GM20000 (cell line): ENCODE measurements at places on chromosomes 1 and 21.
A peak's percentile ranks its signal among the peaks of the same experiment; 100 is the strongest.

DNA sequence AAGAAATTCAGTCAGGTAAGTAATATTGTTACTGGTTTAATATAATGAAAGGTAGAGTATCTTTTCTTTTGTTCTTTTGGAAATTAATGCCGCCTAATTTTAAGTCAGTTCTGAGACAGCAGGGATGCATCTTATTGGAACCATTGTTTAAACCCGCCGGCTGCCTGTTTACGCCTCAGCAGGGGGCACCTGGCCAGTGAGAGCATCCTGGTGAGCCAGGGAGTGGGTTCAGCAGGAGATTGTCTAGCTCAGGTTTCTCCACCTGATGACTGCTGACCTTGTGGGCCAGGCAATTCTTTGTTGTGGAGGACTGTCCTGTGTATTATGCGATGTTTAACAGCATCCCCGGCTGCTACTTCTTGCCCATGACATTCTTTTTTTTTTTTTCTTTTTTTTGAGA lies 30.2 kb downstream of the CHAF1B start:
- no peak for DNase-seq

DNA sequence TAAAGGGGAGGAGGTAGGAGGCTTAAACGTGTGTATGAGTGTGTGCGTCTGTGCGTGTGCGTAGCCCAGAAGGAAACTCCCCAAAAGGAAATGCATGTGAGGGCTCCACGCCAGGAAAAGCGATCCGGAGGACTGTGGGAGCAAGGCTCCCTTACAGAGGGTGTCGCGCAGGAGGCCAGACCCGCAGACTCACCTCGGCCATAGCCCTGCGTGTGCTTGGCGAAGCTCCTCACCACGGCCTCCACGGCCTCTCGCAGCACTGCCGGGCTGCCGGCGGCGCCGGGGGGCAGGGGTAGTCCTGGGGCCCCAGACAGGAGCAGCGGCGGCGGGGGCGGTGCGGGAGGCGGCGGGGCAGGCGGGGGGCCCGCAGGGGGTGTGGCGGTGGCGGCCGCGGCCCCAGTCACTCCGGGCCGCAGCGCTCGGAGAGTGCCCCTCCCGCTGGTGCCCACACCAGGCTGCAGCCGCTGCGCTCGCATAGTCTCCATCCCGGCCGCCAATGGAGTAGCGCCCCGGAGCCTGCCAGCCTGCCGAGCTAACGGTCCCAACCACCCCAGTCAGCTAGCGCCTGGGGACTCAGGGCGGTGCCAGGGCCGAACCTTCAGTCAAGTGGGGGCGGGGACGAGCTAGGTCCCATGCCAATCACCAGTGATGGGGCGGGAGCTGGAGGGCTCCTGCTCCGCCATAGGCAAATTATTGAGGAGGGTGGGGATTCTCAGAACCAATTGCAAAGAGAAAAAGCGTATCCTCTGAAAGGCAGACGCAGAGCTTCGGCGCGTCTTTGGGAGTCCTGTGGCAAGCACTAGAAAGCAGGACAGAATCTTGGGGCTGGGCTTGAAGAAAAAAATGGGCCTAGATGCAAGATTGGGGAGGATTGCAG lies at the start of gene LIX1L:
TSS of gene LIX1L (minus strand) at position 575 of the 877 bp plus-strand sequence. CDS start at position 485, 90 bp downstream.
- DNase-seq = peak; percentile 97

DNA sequence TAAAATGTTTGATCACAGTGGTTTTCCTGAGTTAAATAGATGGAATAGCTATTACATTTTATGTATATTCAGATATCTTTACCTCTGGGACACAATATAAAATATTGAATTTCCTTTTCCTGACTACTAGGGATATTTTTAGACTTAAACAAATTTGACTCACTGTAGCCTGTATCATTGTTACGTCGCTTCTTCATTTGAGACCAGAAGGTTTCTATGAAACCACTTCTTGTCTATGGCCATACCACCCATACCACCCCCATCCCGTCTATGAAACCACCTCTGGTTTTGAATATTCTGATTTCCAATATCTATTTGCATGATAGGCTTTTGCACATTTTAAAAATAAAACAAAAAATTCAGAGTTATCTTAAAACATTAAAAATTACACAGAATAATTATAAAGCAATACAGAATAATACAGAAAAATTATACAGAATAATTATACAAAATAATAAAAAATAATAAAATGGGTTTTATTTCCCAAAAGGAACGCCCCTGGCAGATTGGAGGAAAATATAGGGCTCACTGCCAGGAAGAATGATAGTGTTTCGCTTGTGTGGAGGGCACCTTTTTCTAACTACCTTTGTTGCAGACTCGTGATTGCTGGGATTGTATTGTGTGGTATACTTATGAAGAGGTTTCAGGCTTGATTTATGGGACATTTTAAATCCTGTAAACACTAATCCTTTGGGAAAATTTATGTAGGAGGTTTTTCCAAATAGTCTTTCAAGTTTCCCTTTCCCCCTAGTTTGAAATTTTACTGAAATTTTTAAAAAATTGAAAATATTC lies 4.7 kb downstream of the SPEN start:
- no peak for DNase-seq

DNA sequence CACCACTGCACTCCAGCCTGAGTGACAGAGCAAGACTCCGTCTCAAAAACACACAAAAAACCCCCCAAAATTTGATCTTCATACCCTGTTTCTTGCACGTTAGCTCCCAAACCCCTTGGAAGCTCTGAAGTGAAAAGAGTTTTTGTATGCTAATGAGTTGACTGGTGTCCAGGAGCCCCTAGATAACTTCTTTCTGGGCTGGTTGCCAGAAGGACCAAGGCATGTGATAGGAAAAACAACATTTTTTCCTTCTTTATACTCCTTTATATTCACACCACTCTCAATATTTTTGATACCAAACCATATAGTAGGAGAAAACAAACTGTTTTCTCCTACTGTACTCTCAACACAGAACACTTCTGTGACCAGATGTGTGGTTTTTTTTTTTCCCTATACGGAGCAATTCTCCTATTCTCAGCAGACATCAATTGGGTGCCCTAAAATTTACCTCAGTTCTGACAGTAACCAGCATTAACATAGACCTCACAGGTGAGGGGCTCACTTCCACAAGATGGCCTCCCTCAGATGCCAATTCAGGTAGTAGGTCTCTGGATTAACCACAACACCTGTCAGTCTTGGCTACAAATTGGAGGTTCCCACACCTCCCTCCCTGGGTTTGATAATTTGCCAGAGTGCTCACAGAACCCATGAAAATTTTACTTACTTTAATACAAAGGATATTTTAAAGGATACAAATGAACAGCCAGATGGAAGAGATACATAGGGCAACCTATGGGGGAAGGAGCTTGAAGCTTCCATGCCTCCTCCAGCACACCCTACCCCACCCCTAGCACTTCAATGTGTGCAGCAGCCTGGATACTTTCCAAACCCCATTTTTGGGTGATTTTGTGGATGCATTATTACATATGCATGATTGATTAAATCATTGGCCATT lies 25.6 kb downstream of the ZYG11B start:
- DNase-seq = no peak

DNA sequence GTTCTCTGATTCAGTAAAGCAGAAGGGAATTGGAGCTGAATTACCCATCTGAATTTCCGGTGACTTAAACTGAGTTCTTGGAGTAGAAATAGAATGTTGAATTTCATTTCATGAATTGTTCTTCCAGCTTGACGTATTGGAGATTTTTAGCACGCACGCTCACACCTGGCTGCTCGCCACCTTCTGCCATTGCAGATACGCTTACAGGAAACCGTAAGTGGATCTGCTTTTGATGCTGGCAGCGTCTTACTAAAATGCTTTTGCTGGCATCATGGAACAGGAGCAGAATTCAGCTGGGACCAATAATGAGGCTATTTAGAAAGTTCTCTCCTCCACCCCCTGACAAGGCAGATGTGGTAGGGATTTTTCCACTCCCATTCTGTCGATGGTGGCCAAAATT lies 17.7 kb upstream of the ELAVL4 start:
- no peak for DNase-seq

DNA sequence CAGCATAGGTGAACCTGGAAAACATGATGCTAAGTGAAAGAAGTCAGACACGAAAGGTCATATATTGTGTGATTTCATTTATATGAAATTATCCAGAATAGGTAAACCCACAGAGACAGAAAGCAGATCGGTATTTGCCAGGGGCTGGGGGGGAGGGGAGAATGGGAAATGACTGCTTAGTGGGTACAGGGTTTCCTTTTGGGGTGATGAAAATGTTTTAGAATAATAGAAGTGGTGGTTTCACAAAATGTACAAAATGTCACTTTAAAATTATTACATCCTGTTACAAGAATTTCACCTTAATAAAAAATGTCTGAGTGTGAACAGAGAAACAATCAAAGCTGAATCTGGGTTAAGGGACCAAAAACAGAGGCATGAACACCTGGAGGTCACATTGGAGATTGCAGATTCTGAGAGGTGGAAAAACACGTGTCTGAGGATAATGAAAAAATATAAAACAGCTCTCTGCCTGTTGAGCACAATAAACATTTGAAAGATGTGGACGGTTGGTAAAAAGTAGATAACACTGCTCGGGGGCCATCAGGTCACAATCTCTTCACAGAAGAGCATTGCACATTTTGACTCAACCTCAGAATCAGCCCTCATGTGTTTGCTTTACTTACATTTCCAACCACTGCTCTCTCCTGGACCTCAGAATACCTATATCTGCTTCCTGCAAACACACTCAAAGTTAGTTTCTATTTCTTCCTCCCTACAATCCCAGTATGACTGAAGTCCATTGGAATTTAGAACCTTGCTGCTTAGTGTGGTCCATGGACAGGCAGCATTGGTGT lies 3.2 kb downstream of the SLAMF6 start:
- DNase-seq = peak; percentile 8

- no peak for DNase-seq
These were observed 37.3 kb upstream of the STUM start for GRCh38 chr1:226511296-226511695.

GRCh38 chr1:197302775-197303174 lies 34.7 kb downstream of the CRB1 start:
- DNase-seq = no peak

GRCh38 chr1:214670098-214670497 lies 67.1 kb downstream of the CENPF start:
- no peak for DNase-seq

DNA sequence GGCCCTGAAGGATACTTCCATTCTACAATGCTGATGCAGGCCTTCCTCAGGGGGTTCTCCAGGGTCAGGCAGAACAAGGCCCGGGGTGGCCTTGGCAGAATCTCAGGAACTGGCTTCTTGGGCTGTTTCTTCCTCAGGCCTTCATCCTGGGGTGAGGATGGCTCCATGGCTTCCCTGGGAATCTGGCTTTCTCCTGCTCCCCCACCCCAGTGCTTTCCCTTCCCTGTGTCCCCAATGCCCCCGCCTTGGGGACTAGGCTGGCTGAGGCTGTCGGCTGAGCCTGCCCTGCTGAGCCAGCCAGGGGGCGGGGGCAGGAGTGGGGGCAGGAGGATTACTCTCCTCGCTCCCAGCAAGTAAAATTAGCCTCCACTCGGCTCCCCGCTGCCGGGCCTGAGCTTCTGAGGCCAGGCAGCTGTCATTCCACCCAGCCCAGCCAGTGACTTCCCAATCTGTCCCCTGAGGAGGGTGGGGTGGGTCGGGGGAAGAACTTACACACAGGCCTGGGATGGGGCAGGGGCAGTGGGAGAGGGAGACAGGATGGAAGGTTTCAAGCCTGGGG lies at the start of gene CACNA1S:
TSS of gene CACNA1S (minus strand) at position 254 of the 559 bp plus-strand sequence. CDS start at position 167, 87 bp downstream.
- DNase-seq = no peak

GRCh38 chr1:17569200-17570139 lies 30.0 kb downstream of the ARHGEF10L start:
- no peak for DNase-seq

DNA sequence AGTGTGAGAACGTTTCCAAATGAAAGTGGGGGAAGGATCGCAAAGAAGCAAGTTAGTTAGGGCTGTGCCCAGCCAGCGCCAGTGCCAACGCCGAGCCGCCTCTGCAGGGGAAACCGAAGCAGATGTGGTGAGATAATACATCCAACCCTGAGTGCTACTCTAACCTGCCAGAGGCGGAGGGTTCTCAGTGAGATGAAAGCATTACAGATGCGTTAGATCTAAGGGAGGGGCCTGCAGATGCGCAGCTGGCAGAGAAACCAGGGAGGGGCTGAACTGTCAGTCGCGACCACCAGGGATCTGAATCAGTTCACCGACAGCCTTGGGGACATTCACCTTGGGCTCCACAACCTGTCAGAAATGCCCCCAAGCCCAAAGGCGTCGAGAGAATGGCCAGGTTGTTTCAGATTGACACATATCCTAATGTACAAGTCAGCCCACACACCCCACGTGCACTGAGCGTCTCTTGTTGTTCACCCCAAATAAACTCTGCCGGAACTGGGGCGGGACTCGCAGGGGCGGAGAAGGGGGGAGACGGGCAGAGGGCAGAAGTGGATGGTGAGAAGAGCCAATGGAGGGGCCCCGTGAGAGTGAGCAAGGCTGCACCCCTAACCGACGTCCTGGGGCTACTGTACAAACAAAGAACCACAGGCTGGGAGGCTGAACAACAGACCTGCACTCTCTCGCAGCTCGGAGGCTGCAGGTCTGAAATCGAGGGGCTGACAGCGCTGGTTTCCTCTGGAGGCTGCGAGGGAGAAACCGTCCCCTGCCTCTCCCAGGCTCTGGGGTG lies 8.7 kb upstream of the UMODL1 start:
- peak; percentile 81 for DNase-seq

GRCh38 chr1:94055459-94056122 lies 65.4 kb downstream of the ABCA4 start:
- DNase-seq = no peak

- DNase-seq = no peak
These were observed 1.7 kb downstream of the HES4 start for GRCh38 chr1:997993-998744.

GRCh38 chr1:198686069-198686728 lies 47.4 kb downstream of the PTPRC start:
- DNase-seq = no peak

- no peak for DNase-seq
These were observed 8.9 kb downstream of the RAB3B start for GRCh38 chr1:51981555-51981954.

DNA sequence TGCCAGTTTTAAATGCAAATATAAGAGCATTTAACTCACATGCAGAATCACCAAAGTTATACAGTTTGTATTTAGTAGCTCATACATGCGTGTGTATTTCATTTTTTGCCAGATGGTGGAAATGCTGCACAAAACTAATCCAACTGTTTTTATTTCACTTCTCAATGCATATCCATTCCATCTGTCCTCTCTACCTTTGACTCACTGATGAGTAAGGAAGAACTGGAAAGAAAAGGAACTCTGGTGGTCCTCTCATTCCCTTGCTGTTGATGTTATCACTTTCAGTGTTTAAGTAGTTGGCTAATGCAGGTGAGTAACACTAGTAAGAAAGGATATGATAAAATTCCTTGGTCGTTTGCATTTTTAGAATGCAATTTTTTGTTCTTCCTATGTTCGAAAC lies 5.7 kb upstream of the SLC1A7 start:
- no peak for DNase-seq

DNA sequence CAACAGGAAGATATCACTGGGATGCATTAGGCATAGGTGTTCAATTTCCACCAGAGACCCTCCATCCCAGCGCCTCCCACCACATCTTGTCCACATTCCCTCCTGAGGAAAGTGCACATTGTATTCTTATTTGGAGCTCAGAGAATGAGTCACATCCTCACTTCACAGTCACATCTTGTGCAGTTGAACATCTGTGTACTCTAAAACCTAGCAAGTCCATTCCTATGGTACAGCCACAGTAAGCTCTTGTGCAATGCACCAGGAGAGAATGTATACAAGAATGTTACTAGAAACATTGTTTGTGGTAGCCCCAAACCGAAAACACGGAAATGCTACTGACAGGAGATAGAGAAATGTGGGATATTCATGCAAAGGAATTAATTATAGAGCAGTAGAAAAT lies 1.6 kb upstream of the KDF1 start:
- no peak for DNase-seq
